NCI-H187 (cell line): ENCODE measurements at places on chromosomes 11 and 22.

DNA sequence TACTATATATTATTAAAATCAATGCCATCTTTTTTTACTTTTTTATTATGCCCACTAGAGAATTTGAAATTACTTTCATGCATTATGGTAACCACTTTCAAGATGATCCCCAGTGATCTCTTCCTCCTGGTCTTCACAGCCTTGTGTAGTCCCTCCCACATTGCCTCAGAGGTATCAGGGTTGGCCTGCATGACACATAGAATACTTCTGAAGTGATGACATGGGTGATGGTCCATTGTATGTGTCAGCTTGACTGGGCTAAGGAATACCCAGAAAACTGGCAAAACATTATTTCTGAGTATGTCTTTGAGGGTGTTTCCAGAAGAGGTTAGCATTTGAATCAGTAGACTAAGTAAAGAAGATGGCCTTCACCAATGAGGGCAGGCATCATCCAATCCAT, 14.2 kb upstream of the ISX start:
- DNase-seq = no peak

DNA sequence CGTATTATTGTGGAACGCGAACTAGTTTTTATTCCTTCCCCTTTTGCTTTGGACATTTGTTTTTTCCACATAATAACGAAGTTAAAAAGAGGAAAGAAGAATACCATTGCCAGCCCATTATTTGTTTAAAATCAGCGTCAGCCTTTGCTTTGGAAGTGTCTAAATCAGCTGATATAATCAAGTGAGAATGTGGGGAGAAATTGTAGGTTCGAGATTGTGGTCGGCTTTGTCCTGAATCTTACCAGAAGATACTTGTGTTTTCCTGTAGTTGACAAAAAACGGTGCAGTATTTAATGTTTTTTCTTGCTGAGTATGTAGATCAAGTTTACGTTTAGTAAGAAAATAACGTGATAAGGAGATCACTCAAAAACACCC, 935 bp downstream of the ZNF143 start:
- no peak for DNase-seq

DNA sequence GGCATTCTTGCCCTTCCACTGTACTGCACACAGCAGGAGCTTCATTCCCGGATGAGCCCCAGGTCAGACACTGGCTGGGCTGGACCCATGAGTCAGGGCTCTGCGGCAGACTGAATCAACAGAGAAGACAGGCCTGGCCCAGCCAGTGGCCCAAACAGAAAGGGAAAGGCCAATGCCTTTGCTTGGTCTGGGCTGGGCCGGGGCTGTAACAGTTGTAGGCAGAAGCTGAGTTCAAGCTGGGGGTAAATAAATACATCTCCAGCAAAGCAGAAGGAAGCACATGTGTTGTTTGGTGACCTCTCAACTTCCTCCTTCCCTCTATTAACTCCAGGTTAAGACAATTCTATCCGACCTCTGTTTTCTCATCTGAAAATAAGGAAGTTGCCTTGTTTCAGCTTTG, 1.8 kb upstream of the SMIM35 start:
- no peak for DNase-seq

DNA sequence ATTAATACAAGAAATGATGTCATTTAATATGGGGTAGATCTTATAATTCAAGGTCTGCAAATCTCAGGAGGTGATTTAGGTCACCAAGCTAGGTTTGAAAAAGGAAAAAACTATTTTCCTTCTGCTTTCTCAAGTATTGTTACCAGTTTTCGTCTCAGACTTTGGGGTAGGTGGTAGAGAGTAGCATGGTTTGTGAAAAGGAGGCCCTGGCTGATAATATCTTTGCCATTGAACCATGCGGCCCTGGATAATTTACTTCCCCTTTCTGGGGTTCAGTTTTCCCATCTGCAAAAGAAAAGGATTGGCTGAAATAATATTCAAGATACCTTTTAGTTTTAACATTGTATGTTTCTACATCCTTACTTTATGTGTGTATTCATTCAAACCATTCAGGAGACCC, 92.1 kb downstream of the WNT11 start:
- no peak for DNase-seq

DNA sequence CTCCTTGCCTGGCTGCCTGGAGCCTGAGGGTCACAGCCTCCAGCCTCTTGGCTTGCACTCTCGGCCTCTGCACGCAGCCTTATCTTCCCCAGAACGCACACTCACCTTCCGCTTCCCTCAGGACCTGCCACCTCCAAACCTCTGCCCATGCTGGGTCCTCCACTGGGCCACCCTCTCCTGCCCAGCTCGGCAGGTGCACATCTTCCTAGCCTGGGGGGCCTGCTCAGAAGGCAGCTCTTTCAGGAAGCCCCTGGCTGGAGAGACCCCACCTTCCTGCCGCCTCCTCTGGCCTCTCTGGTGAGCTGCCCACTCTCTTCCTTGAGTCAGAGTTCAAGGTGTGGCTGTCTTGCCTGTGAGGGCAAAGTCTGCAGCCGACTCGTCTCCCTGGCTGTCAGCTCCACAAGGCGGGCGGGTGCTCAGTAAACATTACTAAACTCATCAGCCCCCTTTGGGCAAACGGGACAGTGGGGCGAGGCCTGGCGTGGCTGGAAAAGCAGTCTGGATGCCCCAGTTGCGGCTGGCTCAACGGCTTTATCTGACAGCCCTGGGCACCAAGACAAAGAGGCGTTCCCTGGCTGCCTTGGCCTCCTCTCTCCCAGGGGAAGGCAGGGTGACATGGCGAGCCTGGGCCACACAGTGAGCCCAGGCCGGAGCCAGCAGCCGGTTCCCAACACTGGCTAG, 1.7 kb upstream of the LINC01488 start:
- no peak for DNase-seq

- DNase-seq = no peak
These were observed 38.0 kb upstream of the GALNT18 start for GRCh38 chr11:11659567-11660362.

DNA sequence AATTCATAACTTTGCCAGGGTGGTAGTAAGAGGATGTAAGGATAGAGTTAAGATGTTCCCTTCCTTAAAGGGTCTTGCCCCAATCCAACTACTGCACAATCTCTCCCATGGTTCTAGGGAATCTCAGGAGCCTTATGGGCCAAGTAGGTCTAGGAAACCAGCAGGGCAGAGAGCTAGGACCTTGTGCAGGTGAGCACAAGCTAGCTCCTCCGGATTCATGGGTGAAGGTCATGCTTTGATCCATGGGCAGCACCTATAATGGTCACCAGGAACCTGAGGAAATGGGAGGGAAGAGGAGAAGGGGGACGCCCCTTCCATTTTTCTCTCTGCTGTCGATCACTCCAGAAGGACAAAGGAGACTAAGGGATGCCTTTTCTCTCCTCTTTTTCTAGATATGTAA, 16.8 kb downstream of the KCNJ11 start:
- DNase-seq = no peak

GRCh38 chr11:8717876-8718753, 35.5 kb downstream of the RPL27A start:
- DNase-seq = no peak

GRCh38 chr11:109958131-109958820, 134.9 kb upstream of the ZC3H12C start:
- no peak for DNase-seq

DNA sequence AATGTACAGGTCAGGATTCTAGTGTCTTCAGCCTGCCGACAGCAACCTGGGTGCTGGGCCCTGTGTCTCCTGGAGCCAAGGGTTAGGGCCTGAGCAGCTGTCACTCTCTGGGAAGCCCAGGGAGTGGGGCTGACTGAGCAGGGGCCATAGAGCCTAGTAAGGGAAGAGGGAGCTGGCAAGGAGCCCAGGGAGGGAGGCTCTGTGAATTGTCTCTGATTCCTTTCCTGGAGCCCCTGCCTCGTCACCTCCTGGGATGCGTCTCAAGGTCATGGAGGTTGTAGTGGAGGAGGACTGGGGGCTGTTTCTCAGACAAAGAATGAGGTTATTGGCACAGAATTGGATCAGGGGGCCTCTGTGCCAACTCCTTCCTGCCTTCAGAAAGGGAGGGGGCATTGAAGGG, 11.8 kb downstream of the SOX10 start:
- DNase-seq = no peak

- DNase-seq = peak; percentile 41
These were observed 23.3 kb downstream of the ARL14EP start for GRCh38 chr11:30346068-30346688.

DNA sequence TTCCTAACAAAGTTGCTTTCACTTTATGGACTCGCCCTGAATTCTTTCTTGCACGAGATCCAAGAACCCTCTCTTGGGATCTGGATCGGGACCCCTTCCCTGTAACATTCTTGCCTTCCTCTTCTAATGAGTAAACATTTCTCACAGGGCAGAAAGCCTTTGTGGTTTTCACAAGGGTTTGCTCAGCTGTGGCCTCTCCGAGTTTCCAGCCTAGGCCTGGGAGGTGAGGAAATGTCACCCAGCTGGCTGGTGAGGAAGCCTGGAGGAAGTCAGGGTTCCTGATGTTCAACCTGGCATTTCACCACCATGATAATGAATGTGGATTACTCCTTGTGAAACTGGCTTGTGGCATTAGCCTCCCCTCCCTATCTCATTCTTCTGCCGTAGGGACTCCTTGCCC, 224.9 kb downstream of the DSCAML1 start:
- no peak for DNase-seq

DNA sequence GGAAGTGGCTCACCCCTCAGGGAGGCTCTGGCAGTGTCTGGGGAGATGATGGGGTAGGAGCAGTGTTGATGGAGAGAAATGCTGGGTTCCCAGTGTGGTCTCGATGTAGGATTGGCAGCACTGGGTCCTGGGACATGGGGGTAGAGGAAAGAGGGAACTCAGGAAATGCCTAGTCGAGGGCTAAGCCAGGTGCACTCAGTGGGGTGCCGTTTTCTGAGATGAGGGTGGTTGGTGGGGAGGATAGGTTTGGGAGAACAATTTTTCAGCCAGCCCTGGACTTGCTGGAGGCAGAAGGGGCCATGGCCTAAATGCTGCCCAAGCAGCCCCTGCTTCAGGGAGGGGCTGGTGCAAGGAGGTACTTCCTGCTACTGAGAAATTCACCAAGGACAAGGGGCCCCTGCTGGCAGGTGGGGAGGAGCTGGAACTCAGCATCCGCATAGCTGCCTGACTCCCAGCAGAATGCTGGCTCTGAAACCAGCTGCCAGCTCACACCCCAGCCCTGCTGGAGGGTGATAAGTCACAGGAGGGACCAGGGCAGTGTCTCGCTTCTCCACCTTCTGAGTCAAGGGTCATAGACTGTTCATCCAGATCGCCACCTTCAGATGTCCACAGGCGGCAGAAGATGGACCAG, 6.0 kb downstream of the CCDC157 start:
- DNase-seq = no peak

DNA sequence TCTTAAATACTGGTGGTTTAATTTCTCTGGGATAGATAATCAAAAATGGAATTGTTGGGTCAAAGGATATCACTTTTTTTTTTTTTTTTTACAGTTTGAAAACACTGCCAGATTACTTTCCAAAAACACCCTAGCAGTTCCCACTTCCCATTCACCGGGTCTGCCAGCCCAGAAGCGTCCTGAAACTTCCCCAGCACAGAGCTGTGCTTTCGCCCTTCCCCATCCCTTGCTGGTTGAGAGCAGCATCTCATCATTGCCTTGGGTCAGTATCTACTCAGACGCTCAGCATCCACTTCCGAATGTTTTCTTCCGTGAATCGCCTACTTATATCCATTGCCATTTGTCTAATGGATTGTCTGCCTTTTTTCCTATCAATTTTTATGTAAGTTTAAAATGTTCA, 5.5 kb downstream of the CERK start:
- no peak for DNase-seq

GRCh38 chr11:32187111-32187510, 96.2 kb downstream of the RCN1 start:
- DNase-seq = no peak

DNA sequence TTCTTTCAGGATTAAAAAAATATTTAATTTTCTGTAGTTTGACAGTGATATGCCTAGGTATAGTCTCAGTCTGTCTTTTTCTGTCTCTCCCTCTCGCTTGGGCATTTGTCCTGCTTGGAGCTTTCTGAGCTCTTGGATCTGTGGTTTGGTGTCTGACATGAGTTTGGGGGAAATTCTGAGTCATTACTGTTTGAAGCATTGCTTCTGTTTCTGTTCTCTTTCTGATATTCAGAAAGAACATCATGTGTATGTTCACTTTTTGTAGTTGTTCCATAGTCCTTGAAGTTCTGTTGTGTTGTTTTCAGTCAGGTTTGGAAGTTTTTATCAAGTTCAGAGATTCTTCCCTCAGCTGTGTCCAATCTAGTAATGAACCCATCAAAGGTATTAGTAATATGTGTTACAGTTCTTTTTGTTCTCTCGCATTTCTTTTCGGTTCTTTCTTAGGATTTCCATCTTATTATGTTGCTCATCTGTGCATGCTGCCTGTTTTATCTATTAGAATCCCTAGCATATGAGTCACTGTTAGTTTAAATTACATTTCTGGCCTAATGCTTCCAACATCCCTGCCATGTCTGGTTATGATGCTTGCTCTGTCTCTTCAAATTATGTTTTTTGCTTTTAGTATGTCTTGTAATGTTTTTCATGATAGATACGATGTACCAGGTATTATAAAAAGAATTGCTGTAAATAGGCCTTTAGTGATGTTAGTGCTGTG, 48.4 kb downstream of the DDX10 start:
- DNase-seq = no peak

DNA sequence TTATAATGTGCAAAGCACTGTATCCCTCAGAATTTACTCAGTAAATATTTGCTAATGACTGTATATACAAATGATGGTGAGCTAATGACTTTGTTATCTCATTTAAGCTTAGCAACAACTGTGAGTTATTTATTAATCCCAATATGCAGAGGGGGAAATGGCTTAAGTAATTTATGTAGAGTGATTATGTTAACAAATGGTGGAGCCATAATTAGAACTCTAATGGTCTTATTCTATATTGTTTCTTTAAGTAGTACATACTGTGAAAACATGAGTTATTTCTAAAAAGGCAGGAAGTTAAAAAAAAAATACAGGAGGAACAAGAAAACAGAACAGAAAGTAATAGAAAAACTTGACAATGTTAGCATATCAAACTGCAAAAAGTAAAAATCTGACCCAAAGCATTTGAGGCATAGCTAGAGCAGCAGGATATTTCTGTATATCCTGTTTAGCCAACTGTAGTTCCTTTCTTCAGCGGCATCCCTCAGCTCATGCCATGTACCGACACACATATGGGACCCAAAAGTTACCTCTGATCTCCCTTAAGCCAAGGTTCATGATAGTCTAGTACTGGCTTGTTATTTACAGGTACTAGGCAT, 94.2 kb downstream of the FCHSD2 start:
- no peak for DNase-seq

DNA sequence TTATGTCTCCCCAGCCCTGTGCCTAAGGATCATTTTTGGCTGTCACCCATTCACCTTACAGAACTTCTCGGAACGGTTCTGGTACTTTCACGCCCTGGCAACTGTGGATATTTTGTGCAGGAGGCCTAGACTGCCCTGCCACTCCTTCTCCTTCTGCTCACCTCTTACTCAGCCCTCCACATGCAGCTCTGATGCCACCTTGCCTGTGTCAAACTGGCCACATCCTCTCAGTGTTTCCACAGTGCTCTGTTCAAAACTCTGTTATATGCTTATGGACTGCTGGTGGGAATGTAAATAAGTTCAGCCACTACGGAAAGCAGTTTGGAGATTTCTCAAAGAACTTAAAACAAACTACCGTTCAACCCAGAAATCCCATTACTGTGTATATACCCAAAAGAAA, 100.8 kb upstream of the MTMR2 start:
- DNase-seq = no peak

- DNase-seq = no peak
These were observed 22.8 kb downstream of the RHBDD3 start for GRCh38 chr22:29244785-29245625.
